Activated naive CD8-positive, alpha-beta T cell treated with anti-CD3 and anti-CD28 coated beads, Interleukin-2, amount 50 U/mL, for 24 hours (primary cell): ENCODE measurements at places on chromosomes 12 and 14.

- DNase-seq = no peak
Observed at GRCh38 chr14:99676657-99677056, 7.4 kb upstream of the CYP46A1 start.

- DNase-seq = no peak
Observed at GRCh38 chr12:272942-273341, 10.3 kb upstream of the SLC6A13 start.

DNA sequence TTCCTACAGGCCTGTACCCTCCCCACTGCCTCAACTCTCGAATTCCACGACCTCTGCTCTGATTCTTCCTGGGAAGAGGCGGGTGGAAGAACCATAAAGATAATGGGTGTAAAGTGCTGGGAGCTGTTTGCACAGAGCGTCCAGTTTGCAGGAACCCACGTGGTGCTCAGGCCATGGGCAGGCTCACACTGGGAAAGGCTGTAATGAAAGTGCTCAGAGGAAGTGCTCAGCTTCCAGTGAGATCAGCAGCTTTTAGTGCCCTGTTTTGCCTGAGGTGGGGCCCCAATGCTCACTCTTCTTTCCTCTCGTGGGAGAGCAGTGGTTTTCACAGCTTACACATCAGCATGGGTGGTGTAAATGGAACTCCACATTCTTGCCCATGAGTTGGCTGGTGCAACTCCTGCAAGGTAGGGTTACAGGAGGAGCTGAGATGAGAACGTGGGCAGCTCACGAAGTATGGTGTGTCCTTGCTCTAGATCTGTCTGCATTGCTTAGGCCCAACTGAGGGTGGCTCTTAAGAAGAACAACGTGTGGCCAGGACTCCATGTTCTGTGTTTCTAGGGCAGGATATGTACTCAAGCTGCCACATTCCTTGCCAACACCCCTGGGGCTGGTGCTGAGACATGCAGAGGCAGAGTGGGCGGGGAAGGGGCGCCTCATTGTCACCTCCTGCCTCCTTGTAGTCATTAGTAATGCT lies 2.9 kb downstream of the TMEM63C start:
- no peak for DNase-seq

DNA sequence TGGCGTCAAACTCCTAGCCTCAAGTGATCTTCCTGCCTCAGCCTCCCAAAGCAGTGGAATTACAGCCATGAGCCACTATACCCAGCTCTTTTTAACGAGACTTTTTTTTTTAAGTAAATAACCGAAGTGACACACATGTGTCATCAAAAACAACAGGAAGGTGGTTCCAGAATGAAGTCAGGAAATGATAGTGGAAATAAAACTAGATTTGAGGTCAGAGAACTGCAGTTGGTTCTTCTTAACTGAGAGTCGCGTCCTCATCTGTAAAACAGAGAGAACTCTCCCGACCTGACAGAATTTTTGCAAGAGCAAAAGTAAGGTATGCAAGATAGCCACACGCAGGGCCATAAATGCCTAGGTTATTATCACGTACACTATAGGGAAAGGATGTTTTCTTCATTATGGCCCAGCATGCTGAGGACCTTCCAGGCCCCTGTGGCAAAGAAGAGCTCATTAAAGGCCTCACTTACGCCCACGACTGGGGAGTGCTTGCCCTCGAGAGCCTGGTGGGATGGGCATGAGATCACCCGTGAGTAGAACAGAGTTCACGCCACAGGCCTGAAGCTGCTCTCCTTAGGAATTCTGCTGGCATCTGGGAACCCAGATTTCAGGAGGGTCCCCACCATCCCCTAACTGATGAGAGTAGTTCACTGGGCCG lies 67.2 kb downstream of the SCARB1 start:
- no peak for DNase-seq

DNA sequence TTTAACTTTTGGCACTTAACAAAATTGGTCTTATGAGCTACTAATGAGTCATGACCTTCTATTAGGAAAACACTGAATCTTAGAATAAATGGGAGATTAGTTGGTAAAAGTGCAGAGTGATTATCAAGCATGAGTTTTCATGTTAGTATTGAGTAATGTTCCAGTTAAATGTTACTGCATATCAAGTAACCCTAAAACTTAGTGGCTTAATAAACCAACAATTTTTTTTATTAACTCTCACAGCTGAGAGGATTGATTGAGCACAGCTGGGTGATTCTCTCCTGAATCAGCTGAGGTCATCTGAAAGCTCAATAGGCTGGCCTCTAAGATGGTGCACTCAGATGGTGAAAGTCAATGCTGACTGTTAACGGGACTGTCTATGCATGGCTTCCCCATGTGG lies 248.6 kb downstream of the BCL11B start:
- no peak for DNase-seq

DNA sequence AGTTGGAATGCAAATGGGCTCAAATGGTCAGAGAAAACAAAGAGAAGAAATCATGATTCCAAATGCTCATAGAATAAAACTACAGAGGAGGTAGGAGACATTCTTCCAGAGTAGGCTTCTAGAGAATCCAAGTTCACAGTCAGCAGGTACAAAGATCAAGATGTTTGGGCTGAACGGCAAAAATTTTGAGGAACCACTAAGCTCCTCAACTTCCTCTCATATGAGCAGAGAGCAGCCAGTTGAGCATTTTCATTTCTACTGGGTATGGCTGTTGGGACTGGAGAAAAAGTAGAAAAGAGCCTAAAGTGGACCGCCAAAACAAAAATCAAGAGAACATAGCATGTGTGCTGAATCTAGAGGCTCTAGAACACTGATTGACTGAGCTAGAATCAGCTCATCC lies 73.8 kb upstream of the ARID2 start:
- no peak for DNase-seq

DNA sequence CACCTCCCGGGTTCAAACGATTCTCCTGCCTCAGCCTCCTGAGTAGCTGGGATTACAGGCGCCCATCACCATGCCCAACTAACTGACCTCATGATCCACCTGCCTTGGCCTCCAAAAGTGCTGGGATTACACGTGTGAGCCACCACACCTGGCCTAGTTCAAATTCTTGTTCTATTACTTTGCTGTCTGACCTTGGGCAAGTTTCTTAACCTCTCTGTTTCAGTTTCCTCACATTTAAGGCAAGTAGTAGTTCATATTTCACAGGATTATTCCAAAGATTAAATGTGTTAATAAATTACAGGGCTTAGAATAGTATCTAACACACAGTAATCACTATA lies 10.9 kb downstream of the RXYLT1 start:
- no peak for DNase-seq

- no peak for DNase-seq
Observed at GRCh38 chr14:20580242-20580641, 7.6 kb downstream of the RNASE11 start.

- no peak for DNase-seq
Observed at GRCh38 chr12:121812921-121813896, 9.4 kb downstream of the SETD1B start.

- no peak for DNase-seq
Observed at GRCh38 chr12:66187821-66188220, 1.2 kb upstream of the IRAK3 start.

DNA sequence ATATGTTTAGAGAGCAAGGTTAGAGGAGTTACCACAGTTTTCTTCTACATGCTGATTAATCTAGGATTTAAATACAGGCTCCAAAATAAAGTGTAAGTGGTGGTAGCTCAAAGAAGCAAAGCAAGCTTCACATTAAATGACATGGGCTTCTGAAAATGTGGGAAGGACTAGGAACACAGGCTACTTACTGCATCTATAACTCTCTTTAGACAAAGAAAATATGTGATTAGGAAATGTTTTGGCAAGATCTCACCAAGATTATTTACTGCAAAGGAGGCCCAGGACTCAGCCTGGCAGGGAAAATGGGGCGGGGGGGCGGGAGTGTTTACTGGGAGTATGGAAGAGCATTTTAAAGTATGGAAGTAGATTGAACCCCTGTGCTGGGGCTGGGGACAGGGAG lies 39.4 kb downstream of the ETV6 start:
- DNase-seq = no peak

DNA sequence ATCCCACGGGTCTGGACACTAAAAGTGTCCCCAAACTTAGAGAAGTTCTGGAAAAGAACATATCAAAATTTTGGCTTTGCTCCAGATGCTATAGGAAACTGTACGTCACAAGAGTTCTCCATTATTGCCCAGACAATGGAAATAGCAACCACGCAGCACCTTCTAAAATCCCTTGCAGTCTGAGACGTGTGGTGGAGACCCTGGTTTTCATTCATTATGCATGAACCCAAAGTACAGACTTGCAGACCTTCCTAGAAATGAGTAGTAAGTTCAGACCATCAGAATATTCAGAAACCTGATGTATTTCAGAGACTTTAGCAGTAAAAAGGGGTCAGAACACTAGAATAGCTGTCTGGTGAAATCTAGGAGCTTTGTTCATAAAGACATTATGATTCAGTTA lies 50.0 kb upstream of the BCL2L14 start:
- DNase-seq = no peak

- no peak for DNase-seq
Observed at GRCh38 chr12:131131077-131131807, 177.5 kb downstream of the ADGRD1 start.

DNA sequence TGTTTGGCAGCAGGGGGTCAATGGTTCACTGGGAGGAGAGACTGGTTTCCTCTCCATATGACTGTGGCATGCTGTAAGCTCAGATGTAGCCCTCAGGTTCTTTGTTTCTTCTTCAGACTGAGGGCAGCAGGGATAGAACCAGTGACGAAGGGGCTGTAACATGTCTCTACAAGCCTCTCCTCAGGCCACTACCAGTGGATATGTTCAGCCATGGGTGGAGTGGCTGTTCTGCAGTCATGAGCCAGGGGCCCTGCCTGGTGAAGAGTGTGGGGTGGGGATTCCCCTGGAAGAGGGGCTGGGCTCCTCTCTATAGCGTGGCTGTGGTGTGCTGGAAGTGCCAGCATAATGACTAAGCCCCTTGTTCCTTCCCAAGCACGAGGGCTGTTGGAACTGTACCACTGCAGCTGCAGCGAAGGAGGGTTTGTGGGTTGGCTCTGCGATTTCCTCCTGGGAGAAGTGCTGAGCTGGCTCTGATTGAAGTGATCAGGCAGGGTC lies 55.8 kb downstream of the CMAS start:
- no peak for DNase-seq

- no peak for DNase-seq
Observed at GRCh38 chr14:58671436-58671835, 33.7 kb downstream of the DACT1 start.

- DNase-seq = peak; percentile 42
Observed at GRCh38 chr12:124636138-124636978, 68.9 kb upstream of the NCOR2 start.

GRCh38 chr12:71371122-71371521 lies 68.5 kb upstream of the LGR5 start:
- no peak for DNase-seq

- DNase-seq = no peak
Observed at GRCh38 chr12:2228535-2228934, 175.7 kb downstream of the CACNA1C start.

DNA sequence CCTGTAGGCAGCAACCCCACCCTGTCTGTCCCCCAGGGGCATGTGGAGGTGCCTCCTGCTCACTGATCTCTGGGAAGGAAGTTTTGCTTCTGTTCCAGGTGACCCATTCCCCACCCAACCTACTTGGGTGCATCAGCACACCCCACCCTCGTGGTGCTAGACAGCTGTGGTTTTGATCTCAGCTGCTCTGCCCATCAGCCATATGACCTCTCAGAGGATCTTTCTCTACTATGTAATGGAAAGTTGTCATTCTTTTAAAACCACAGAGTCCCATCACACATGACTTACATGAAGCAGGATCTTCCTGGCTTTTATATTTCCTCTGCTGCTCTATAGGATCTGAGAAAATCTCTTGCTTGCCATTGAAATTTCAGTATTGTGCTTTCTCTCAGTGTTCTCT lies 13.5 kb upstream of the KRT82 start:
- DNase-seq = no peak

DNA sequence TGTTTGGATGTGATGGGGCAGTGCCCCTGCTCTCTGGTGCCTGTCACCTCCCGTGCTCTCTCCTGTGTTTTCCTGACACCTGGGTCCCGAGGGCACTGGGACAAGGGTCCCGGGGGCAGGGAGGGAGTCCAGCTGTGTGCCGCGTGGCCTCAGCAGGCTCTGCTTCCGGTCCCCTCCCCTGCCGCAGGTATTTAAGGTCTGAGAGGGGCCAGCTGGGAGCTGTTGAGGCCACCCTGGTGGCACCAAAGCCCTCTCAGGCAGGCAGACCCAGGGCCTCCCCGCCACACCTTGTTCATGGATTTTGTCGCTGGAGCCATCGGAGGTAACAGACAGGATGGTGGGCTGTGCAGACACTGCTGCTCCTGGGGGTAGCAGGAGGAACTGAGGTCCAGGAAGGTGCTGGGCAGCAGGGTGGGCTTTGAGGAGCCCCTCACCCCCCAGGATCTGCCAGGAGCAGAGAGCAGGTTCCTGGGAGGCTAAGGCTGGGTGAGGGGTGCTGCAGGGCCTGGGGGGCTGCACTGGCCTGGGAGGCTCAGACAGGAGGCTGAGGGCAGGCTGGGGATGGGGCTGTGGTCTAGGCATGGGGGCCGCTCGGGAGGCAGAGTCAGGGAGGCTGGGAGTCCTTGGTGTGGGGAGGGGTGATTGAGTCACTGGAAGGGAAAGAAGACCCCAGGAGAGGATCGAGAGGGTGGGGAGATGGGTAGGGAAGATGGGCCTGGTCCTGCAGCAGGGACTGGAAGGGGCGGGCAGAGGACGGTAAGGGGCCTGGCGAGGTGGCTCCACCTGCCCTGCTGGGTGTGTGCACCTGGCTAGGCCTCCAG lies at the start of gene SLC25A47:
TSS of gene SLC25A47 (plus strand) at position 219 of the 821 bp plus-strand sequence. CDS start at position 295, 76 bp downstream.
- no peak for DNase-seq

- DNase-seq = no peak
Observed at GRCh38 chr14:90660865-90661570, 155.2 kb downstream of the TTC7B start.

- DNase-seq = peak; percentile 3
Observed at GRCh38 chr14:29521526-29522137, 406.0 kb downstream of the PRKD1 start.

DNA sequence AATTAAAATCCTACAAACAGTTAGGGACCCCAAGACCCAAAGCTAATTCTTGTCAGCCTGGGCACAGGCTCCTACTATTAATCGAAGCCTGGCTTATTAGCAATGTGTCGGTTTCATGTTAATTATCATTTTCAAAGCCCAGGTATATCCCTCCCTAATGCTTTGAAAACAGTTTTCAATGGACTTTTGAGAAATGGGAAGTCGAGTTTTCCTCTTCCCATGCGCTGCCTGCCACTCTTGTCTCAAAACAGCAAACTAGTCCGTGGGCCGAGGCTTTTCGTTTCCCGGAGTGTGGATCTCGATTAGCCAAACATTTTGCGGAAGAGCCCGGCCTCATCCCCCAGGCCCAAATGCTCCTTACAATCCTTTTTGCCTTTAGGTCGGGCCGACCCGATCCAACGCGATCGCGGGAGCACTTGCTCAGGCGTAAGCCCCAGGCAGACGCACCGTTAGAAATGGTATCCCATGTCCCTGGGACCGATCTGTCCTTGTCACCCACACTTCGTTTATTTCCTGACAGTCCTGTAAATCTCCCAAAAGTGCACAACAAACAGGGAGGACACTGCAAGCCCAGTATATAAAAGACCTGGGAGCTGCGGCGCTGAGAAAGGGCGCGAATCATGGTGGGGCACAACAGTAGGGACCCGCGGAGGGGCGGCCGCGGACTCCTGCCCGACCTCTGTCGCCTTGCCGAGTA lies 1.5 kb downstream of the SIX6 start:
- peak; percentile 4 for DNase-seq

- peak; percentile 29 for DNase-seq
Observed at GRCh38 chr14:69346710-69347109, 51.4 kb downstream of the ERH start.
